Heart right ventricle (tissue), 16 donors: ENCODE measurements at places on chromosomes 12 and 14. TPM values are rescaled to one million over a fixed set of nuclear protein-coding genes. Genes with fewer than 3 reads are reported as not detected.

DNA sequence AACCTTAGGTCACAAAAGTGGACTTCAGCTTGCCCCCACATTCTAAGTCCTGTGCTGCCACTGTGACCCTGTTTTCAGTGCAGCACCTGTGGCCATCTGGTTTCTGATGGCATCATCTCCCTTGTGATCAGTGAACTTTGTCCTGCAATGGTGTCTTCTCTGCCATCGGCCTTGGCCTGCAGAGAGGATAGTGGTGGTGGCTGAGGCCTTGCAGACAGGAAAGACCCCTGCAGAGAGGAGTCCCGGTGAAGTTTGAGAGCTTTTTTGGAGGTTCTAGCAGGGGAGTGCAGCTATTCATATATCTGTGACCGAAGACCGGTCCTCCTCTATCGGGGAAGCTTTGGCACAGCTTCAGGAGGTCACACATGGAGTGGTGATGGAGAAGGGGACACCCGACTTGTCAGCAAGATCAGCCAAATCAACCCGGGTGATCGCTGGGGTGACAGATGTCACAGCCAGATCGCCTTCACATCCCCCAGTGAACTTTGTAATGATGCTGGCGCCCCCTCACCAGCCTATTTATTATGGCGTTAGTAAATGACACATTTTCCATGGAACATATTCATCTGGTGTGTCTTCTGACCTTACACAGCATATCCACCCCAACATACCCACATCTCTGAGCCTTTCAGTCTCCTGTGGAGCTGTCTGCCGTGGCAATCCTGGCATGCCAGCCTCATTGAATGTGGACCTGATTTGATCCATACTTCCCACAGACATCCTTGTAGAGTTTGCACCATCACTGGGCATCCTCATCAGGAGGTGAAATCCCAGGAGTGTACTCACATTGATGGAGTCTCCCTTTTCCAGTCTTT, 136.1 kb downstream of the PAPOLA start:
- no peak for DNase-seq

GRCh38 chr12:116295327-116296263, 18.1 kb upstream of the MED13L start:
- no peak for DNase-seq

DNA sequence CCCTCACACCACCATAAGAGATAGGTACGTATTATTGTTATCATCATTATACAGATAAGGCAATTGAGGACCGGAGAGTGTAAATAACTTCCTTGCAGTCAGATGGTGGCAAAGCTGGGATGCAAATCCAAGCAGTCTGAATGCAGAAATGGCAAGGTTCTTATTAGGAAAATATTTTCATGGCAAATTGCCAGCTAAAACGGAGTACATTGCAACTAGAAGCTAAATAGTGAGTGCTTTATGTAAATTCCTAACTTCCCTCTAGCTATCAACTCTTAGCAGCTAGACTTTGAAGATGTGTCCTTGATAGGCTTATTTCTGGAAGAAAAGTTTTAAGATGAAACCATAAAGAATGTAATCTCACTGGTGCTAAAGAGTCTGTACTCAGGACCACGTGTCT, 323.9 kb upstream of the DIO2 start:
- no peak for DNase-seq

DNA sequence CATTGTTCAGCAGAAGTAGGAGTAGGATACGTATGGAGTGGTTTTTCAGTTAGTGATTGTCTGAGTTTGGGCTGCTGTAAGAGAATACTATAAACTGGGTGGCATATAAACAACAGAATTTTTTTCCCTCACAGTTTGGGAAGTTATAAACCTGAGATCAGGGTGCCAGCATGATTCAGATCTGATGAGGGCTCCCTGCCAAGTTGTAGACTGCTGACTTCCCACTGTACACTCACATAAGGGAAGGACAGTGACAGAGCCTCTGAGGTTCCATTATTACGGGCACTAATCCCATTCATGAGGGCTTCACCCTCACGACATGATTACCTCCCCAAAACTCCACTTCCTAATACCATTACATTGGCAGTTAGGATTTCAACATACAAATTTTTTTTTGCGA, 50.7 kb downstream of the ACSM4 start:
- no peak for DNase-seq

DNA sequence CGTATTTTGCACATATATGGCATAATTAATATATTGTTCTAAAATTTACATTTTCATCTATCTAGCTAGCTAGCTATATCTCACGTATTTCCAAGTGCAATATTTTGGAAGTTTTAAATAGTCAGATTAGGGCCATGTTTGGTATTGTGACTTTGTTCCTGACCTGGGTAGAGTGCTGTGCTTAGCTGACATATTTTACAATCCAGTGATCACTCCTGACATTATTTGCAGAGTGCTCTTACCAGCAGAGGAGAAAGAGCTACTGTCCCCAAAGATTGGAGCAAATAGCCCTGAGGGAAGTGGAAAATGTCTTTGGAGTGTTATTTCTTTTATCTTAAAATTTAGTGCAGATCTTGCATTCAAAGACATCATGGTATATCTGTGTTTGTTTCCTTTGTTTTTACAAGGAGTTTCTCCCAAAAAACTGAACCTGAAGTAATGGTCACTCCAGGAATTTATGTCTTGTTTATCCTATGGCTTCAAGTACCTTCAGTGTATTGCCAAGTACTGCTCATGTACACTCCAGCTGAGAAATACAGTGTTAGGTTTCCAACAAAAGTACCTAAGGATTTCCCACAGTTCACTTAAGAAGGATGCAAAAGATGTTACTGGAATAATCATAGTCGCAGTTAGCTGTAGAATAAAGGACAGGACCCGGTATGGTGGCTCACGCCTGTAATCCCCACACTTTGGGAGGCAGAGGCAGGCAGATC, 49.4 kb upstream of the PSMA6 start:
- DNase-seq = no peak

DNA sequence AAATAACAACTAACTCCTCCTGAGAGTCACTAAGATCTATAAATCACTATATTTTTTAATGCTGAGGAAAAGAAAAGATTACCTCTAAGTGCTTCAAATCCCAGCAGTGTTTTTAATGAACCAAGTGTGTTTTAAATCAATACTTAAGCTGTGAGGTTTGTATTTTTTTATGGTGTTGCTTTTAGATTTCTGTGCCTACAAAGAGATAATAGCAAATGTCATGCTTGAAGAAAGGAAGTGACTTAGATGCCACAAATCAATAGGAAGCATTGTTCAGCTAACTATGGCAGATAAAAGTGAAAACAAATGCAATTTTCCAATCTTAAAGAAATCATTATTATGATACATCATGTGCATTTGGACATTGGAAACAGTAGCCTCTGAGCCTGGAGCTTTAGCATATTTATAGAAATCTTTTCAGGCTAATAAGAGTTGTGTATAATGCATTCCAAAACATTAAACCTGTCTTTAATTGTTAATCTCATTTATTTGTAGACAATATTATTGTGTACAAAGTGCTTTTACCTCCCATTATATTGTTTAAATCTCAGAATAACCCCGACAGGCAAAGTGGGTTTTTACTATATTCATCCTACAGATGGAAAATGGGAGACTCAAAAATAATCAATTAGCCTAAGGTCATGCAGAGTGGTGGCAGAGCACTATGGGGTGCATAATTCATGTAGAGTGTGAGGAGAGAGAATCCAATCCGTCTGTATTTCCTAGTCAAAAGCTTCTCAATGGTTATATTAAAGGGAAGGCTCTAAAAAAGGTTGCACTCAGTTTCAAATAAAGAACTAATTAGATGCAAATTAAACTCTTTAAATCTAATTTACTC, 486.2 kb downstream of the NAV3 start:
- no peak for DNase-seq

The RNASE7 gene
- not detected for total RNA-seq
